ENCODE measurements at places on chromosomes 13 and 19. TPM values are rescaled to one million over a fixed set of nuclear protein-coding genes. Genes with fewer than 3 reads are reported as not detected.
A peak's percentile ranks its signal among the peaks of the same experiment; 100 is the strongest.

The ZNF71 gene
- 4.4 TPM for total RNA-seq

GRCh38 chr19:4018140-4018613 is 10.6 kb downstream of the PIAS4 start:
- no peaks in the 10 kb centered on the region for H3K27me3 ChIP-seq
- H3K4me1 ChIP-seq = peaks cover 4% of the 10 kb centered on the region
- peaks cover 3% of the 10 kb centered on the region for H3K36me3 ChIP-seq
- no peak overlapping the region for H3K4me3 ChIP-seq
- H3K27ac ChIP-seq = no peak overlapping the region

- no peak for DNase-seq
- no peak overlapping the region for H3K4me3 ChIP-seq
- H3K27ac ChIP-seq = no peak overlapping the region
- H3K36me3 ChIP-seq = peaks cover 37% of the 10 kb centered on the region
- no peaks in the 10 kb centered on the region for H3K27me3 ChIP-seq
Observed at GRCh38 chr19:42093505-42093904, 17.5 kb downstream of the ZNF574 start.

DNA sequence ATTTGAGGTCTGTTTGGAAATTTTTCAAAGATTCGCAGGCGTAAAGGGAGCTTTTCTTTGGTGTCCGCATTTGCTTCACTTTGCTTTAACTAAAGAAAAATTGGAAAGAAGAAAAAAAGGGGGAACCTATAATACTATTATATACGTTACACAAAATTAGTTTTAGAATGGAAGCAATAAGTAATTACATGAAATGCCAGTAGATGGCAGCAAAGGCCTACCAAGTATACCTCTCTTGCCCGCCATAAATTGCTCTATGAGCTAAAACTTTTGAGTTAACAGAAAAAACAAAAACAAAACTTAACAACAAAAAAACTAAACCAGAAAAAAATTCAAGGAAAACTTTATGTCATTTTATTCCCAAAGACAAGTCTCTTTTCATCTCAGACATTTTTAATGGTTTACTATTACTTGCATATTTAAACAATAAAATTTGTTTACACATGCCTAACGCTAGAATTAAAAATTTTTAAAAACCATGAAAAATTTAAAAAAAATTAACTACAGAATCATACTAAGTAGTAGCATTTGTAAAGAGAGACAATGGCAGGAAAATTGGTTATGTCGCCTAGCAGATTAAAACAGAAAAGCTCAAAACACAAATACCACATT is 271.4 kb downstream of the NALCN start:
- H3K36me3 ChIP-seq = no peaks in the 10 kb centered on the region
- H3K4me1 ChIP-seq = no peaks in the 10 kb centered on the region
- H3K27ac ChIP-seq = no peak overlapping the region
- DNase-seq = peak; percentile 18
- peaks cover 28% of the 10 kb centered on the region for H3K27me3 ChIP-seq
- no peak overlapping the region for H3K4me3 ChIP-seq

DNA sequence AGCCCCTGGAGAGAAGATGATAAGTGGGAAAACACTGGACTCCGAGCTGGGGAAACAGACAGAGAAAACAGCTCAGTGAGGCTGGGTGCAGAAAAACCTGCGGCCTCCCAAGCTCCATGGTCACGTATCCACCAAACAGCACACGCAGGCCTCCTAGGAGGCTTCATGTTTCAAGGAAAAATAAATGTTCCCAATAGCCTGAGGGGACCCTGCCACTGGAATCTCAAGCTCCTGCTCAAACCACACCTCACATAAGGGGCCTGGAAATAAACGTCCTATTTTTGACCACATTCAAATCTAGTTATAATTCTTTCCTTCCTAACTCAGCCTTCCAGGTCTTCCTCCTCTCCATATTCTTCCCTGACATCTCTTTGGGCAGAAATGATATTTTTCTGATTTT is 225.7 kb downstream of the ABCC4 start:
- H3K36me3 ChIP-seq = peaks cover 46% of the 10 kb centered on the region
- no peaks in the 10 kb centered on the region for H3K27me3 ChIP-seq
- H3K27ac ChIP-seq = no peak overlapping the region
- no peaks in the 10 kb centered on the region for H3K4me1 ChIP-seq
- DNase-seq = no peak

All from activated CD4-positive, alpha-beta T cell treated with anti-CD3 and anti-CD28 coated beads for 36 hours (primary cell).